ENCODE measurements at places on chromosomes 5 and 9. TPM values are rescaled to one million over a fixed set of nuclear protein-coding genes. Genes with fewer than 3 reads are reported as not detected.

Gene CERT1
- 20.0 TPM for total RNA-seq

Gene SYK
- total RNA-seq, result 0.13 TPM

Gene QSOX2
- total RNA-seq, result 5.1 TPM

Gene WDR38
- not detected for total RNA-seq
